HCT116 (cell line): ENCODE measurements at places on chromosomes 3 and 15. TPM values are rescaled to one million over a fixed set of nuclear protein-coding genes. Genes with fewer than 3 reads are reported as not detected.
A peak's percentile ranks its signal among the peaks of the same experiment; 100 is the strongest.

DNA sequence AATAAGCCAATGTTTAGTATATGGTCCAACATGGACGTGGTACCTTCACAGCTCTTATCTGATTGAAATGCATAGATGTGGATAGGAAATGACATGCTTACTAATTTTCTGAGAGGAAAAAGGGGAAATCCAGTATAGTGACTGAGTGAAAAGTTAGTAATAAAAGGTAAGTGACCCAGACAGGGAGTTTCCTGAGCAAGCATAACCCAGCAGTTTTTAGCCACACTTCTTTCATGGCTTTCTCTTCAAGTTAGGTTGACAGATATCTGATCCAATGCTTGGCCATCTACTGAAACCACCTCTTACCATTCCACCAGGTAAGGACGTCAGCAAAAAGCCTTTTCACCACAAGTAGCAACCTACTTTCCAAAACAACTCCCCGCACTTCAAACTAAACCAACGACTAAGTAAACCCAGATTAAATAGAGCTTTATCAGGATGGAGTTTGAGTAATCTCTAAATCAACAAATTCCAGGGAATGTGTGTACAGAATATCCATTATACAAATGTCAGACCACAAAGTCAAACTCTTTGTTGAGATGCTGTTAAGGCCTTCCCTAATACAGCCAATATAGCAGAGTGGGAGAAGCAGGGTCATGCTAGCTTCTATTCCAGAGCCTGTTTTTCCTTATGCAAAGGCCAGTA lies 329.7 kb downstream of the RORA start:
- DNase-seq = no peak
- peaks cover 45% of the 10 kb centered on the region for H3K27me3 ChIP-seq
- H3K27ac ChIP-seq = no peak overlapping the region
- H3K36me3 ChIP-seq = no peaks in the 10 kb centered on the region

The CHRNA7 gene
- 6.8 TPM for total RNA-seq

DNA sequence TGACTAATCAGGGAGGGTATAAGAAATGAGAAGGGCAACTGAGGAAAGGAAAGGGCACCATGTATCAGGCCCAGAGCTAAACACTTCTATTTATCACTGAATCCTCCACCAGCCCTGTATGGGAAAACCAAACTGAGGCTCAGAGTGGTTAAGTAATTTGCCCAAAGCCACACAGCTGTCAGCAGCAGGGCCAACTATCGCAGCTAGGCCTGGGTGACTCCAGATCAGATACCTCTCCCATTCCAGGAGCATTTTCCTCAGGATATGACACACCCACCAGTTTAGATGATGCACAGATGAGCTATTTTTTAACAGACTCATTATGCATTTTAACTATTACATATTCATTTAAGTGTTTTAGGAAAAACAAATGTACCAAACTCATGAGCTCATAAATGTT lies 14.5 kb downstream of the NUP210 start:
- no peak overlapping the region for H3K4me3 ChIP-seq
- no peaks in the 10 kb centered on the region for H3K4me1 ChIP-seq
- no peaks in the 10 kb centered on the region for H3K27me3 ChIP-seq
- no peaks in the 10 kb centered on the region; the same call in 1 of the 2 replicates for H3K36me3 ChIP-seq
- DNase-seq = no peak

DNA sequence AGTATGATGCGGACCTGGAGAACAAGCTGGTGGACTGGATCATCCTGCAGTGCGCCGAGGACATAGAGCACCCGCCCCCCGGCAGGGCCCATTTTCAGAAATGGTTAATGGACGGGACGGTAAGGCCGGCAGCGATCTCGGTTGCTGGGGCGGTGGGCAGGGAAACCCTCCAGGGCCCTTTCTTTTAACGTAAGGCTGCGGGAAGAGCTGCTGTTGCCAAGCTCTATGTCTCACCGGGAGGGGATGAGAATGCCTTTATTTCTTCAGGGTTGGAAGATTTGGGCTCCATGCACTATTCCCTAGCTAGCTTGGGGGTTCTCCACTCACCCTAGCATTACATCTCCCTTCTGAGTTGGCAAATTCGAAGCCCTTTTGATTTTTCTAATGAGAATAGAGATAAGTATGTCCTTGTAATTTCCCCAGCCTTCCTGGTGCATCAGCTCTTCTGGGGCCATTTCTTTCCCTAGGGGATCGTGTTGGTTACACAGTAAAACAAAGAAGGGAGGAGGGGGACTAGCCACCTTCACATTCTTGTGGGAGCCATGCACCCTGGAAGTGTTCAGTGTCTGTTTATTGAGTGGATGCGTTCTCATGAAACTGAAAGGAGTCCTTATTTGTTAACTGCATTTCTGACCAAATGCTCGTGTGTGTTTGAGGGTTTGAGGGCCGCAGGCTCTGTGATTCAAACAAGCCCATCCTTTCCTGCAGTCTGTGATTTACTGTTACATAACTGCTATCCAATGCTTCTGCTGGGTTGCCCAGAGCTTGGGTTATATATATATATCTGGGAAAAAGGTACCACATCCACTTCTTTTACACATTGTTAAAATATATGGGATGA lies 982 bp downstream of the TAGLN3 start:
- H3K27ac ChIP-seq = no peak overlapping the region
- peaks cover 33% of the 10 kb centered on the region for H3K4me1 ChIP-seq
- H3K36me3 ChIP-seq = no peaks in the 10 kb centered on the region
- H3K27me3 ChIP-seq = no peaks in the 10 kb centered on the region
- DNase-seq = no peak

DNA sequence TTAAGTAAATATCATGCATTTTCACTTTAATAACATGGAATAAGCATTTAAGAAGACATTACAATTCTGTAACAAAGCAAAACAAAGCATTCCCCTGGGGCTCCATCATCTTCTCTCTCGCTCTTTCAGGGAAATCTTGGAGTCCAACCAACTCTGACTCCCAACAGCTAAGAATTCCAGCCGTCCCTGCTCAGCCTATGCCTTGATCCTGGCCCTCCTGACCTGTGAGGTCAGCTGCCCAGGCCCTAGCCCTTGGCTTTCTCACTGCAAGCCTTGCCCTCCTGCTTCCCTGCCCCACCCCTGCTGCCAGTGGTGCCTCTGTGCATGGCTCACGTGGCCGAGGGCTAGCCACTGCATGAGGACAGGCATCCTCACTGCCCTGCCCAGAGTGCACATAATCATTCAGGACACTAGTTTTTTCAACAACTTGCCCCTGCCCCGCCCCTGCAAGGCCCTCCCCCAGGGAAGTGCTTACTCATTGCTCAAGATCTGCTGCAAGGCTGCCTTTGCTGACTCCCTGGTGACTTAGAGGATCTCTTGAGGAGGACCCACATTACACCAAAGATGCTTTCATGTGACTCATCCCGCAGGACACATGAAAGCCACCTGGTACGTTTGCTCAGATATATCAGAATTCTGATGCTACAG lies 37.6 kb downstream of the MTMR10 start:
- peak; percentile 71 for DNase-seq
- H3K27ac ChIP-seq = peak overlapping the region; percentile 46
- H3K27me3 ChIP-seq = no peaks in the 10 kb centered on the region
- peaks cover 19% of the 10 kb centered on the region; the same call in 1 of the 2 replicates for H3K36me3 ChIP-seq
